MM.1S (cell line): ENCODE measurements at places on chromosomes 1 and 21.

DNA sequence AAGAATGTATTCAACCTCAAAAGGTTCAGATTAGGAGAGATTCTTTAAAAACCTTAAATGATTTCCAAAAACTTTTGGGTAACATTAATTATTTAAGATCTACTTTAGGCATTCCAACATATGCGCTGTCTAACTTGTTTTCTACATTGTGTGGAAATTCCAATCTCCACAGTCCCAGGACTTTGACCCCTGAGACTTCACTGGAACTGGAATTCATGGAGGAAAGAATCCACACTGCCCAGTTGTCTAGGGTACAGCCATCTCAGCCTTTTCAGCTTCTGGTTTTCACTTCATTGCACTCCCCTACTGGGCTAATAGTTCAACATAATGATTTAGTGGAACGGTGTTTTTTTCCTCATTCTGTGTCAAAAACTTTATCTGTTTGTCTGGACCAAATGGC, 161.5 kb downstream of the IER5 start:
- no peak for DNase-seq

GRCh38 chr1:180387413-180387812, 115.0 kb downstream of the ACBD6 start:
- DNase-seq = no peak

DNA sequence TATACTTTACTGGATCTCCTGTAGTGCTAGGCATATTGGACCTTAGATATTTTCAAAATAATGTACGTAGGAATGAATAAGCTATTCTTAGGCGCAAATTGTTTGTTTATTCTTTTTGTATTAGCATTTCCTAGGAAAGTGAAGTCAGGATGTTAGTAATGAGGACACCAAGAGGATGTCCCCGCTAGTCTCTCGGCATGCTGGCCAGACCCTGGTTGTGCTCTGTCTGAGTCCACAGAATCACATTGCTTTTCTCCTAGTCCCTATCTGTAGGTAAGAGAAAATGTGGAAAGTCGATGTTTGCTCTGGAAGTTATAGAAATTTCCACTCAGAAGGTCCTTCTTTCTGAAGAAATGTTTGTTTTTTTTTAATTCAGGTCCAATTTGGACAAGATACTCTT, 31.1 kb downstream of the DNM3 start:
- no peak for DNase-seq

DNA sequence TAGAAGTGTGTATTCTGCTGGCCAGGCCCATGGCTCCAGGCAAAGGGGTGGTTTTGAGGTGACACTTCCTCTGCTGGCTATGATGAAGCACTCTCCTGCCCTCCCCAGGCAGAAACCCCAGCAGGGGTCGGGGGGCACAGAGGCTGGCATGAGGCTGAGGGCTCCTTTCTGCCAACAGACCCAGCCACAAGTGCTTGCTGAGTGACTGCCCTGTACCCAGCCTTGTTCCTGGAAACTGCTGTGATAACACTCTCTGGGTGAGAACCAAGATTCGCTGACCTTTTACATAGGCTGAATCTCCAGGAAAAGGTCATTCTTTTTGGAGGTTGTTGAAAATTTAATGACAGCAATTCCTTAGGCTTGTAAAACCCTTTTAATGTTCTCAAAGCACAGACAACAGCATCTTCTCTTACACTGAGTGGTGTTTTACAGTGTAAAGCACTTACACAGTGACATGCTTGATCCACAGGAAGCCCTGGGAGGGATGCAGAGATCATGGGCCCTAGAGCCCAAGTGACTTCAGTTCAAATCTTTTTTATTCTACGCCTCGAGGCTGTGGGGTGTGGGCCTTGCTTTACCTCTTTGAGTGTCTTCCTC, 155.5 kb upstream of the FGGY start:
- no peak for DNase-seq

DNA sequence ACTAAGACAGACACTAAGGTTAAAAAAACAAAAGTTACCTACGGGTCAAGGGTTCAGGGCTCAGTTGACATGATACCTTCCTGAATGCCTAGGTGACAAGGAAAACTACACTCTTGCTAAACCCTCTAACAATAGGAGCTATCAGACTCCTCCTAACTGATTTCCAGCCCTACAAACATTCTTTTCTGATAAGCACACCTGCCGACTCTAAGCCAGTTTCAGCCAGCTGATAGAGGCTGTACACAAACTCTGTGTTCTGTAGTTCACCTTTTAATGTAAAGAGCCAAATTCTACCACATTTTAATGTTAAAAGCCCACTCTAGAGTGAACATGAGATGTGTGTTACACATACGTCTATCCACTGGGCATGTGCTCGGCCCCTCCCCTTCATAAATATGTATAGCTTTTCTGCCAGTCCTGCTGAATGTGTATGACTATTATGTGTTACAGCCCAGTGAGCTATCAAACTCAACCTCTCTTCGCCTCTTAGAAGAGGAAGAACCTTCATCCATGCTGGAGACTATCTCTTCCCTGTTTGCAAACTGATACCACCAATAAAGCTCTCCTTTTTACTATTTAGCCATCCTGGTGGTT, 40.0 kb upstream of the FAM163A start:
- DNase-seq = no peak

GRCh38 chr1:14371771-14372497, 226.6 kb upstream of the KAZN start:
- DNase-seq = no peak

GRCh38 chr1:8625491-8625890, 191.9 kb downstream of the RERE start:
- no peak for DNase-seq

- DNase-seq = no peak
Measured at GRCh38 chr1:52602856-52603600, 857 bp downstream of the GPX7 start.

- no peak for DNase-seq
Measured at GRCh38 chr1:68503085-68503484, 6.2 kb upstream of the DEPDC1 start.

DNA sequence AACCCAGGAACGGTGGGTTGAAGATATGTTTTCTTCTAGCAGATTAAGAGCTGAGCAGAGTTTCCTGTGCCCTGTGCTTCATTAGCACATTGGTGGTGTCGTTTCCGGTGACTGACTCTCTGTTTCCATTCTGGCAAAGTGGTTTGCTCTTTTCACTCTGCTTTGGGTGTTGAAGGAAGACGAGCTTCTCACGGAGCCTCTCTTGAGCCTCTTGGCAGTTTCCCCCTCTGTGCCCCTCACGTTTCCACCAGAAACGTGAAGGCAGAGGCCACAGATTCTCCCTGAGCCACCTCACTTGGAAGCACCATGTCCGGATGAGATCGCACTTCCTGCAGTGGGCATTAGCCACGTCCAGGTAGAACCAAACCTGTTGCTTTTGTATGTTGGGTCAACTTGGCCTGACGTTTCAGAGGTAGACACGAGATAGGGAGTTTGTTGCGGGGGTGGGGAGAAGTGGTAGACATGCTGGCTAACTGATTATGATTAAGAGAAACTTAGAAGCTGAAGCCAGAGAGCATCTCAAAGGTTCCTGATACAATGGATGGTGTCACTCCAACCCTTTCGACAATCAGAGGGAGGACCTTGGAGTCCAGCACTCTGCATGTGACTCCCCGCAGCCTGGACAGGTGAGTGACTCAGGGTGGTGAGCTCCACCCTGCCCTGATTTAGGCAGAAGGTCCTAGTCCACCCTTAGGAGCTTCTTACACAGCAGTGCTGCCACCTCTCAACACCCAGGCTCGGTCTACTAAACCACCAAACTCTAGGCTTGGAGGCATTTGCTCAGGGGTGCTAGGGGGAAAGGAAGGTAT, at the start of gene LAX1:
Gene LAX1, plus strand, starts transcription at position 155 of the 809 bp plus-strand sequence. Its CDS starts 383 bp downstream, at position 538.
- peak; percentile 99 for DNase-seq

- no peak for DNase-seq
Measured at GRCh38 chr1:179016706-179017382, 8.8 kb upstream of the FAM20B start.

- no peak for DNase-seq
Measured at GRCh38 chr1:86965012-86965826, 50.8 kb downstream of the HS2ST1 start.

DNA sequence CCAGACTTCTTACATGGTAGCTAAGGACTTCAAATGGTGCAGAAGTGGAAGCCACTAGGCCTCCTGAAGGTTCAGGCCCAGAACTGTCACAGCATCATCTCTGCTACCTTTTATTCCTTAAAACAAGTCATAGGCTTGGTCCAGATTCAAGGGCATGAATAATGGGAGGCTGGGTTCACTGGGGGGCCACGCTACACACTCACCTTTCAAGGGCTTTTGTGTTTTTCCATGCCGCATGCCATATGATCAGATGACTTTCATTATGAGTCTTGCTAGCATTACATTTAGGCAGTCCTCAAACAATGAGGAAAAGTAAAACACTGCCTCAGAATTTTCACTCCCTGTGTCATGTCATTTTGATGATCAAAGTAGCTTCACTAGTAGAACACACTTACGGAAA, 83.4 kb downstream of the VPS26C start:
- DNase-seq = no peak

GRCh38 chr1:151891512-151891911, 17.8 kb downstream of the THEM4 start:
- DNase-seq = no peak

- no peak for DNase-seq
Measured at GRCh38 chr1:245874942-245875580, 632.0 kb downstream of the SMYD3 start.

GRCh38 chr1:111878649-111879048, 110.8 kb downstream of the KCND3 start:
- DNase-seq = no peak

DNA sequence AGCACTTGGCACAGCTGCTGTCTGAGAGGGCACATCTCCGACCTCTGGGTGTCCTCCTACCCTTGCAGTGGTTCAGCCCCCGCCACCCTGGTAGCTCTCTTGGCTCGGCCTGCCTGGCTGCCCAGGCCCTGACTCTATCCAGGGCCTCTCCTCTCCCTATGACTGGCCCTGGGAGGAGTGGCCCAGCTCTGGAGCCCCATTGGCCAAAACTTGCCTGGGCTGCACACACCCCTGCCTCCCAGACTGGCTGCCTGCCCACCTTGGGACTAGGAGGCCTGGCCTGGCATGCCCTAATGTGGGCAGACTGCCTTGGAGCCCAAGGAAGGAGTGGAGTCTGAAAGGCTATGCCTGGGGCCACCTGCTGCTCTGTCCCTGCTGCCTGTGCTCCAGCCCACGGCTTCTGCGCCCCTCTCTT, 33.6 kb downstream of the ACOT11 start:
- no peak for DNase-seq

- no peak for DNase-seq
Measured at GRCh38 chr1:185980891-185981290, 246.7 kb downstream of the HMCN1 start.

DNA sequence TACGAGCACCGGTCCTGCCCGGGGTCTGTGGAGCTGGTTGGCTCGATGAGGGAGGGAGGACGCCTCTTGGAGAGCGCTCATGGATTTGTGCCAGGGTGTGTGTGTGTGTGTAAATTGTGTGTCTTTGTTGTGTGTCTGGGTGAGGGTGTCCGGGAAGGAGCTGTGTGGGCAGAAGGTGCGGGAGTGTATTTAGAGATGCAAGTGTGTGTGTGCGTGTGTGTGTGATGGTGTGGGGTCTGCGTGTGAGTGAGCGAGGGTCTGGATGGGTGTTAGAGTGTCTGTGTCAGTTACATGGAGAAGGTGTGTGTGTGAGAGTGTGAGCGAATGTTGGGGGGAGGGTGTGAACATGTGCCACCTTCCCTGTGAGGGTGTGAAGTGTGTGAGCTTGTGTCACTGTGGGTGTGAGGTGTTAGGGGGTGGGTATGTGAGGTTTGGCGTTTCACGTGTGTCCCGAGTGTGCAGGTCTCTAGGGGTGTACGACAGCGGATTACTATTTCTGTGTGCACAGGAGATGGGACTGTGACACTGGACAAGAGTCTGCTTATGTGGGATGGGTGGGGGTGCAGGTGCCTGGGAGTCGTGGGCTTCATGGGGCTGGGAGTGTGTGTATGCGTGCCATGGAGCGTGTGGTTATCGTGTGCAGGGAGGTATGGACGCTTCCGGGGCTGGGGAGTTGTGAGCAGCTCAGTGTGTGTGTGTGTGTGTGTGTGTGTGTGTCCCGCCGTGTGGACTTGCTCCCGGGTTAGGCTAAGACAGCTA, 880 bp downstream of the IGSF21 start:
- DNase-seq = no peak

- no peak for DNase-seq
Measured at GRCh38 chr1:183783342-183783741, 21.6 kb upstream of the RGL1 start.

DNA sequence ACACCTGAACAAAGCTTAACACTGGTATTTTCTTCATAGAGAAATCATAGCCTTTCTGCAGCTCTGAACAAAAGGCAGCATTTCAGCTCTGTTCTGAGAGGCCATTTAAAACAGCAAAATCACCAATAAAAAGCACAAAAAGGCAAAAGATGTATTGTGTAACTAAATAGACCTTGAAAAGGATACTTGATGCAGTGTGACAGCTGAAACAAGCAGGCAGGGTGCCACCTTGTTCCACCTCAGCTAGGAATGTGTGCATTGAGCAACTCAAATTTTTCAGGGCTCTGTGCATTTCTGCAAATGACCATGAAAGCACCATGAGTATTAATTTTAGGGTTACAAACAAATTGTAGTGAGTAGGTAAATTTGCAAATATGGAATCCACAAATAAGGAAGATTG, 65.8 kb downstream of the RHOU start:
- no peak for DNase-seq

DNA sequence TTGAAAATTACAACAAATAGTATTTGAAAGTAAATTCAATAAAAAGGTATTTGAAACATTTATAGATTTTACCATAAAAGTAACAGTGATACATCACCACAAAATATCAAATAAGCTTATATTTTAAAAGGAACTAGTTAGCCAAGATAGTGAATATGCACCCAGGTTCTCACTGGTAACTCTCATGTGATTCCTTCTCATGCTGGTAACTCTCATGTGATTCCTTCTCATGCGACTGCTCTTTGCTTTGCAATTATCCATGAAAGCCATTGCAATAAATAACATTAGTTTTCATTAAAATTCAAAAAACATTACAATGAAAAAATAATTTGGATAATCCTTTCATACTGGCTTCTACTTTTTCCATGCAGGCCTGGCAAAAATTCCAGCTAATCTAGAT, 75.4 kb downstream of the AHCTF1 start:
- no peak for DNase-seq

DNA sequence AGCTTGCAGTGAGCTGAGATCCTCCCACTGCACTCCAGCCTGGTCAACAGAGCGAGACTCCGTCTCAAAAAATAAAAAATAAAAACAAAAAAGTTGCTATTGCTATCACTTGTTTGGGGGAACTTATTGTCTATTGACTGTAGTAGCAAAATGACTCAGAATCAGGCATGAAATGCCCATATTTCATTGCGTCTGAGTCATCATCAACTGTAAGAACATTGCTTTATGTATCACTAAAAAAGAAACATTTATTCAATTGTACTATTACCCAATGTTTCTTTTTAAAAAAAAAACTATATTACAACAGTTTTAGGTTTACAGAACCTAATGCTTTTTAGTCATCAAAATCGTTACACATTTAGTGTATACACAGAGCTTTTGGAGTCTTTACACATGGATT, 91.0 kb upstream of the FMN2 start:
- no peak for DNase-seq

- no peak for DNase-seq
Measured at GRCh38 chr1:67635055-67635809, 49.8 kb upstream of the GADD45A start.

- no peak for DNase-seq
Measured at GRCh38 chr1:47180603-47181094, 9.2 kb downstream of the PDZK1IP1 start.

GRCh38 chr21:25489673-25490072, 117.6 kb downstream of the MRPL39 start:
- DNase-seq = no peak
